ENCODE measurements at places on chromosomes 4 and X. TPM values are rescaled to one million over a fixed set of nuclear protein-coding genes. Genes with fewer than 3 reads are reported as not detected.

TLR1 gene
- total RNA-seq: 19.5 TPM

CFAP99 gene
- total RNA-seq: not detected

DNA sequence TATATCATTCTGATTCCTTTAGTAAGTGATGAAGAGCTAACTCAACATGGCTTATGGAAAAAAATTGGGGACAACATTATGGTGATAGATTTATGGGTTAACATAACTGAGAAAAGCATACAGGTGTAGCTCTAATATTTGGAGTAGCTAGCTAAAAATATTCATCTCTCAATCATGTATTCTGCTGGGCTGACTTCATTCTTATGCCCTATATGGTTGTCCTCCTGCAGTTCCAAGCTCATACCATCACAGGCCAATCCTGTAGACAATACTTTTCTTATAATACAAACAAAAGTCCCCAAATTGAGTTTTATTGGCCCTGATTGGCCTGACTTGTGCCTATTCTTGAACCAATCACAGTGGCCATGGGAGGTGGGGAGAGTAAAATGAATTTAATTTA, 6.7 kb upstream of the FAM241A start:
- H3K4me3 ChIP-seq: no peak overlapping the region
- peaks cover 8% of the 10 kb centered on the region for H3K4me1 ChIP-seq
- no peaks in the 10 kb centered on the region for H3K27me3 ChIP-seq
- no peak for DNase-seq

- no peak overlapping the region for H3K27ac ChIP-seq
- H3K4me3 ChIP-seq: no peak overlapping the region
- H3K27me3 ChIP-seq: peaks cover 4% of the 10 kb centered on the region
- no peak for DNase-seq
- H3K36me3 ChIP-seq: no peaks in the 10 kb centered on the region
Observed at GRCh38 chr4:16334601-16335000, 108.3 kb upstream of the TAPT1 start.

DNA sequence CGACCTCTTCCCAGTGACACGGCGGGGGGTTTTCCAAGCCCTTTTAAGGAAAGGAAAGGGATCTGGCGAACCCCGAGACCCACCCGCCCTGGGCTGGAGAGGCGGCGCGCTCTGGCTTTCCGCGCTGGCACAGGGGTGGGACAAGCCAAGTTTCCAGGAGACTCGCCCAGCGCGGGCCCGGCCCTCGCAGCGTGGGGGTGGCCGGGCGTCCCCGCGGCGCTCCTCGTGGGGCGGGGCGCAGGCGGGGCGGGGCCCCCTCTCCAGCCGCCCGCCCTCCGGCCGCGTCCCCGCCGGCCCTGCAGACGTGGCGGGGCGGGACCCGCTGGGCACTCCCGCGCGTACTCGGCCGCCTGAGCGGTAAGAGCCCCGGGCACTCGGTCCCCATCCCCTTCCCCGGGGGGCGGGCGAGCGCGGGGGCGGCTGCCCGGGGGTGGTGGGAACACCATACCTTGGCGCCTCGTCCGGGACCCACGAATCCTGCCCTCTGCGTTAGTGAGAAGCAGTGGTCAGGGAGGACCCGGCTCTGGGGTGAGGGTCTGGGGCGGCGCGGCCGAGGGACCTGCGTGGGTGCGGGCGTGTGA, at the start of gene FAM114A1:
FAM114A1 (plus strand) TSS at position 329 of the 581 bp plus-strand sequence. CDS start 10,273 bp downstream, outside the sequence.
- peaks cover 37% of the 10 kb centered on the region for H3K27me3 ChIP-seq
- no peak within 1 kb of the TSS for H3K27ac ChIP-seq
- H3K36me3 ChIP-seq: no peaks in the 10 kb centered on the region
- peak within 1 kb of the TSS; percentile 68 for H3K4me3 ChIP-seq

- no peaks in the 10 kb centered on the region for H3K4me1 ChIP-seq
- no peak overlapping the region for H3K4me3 ChIP-seq
- no peak overlapping the region for H3K27ac ChIP-seq
Observed at GRCh38 chr4:11368701-11369115, 60.0 kb downstream of the HS3ST1 start.

HS3ST1 gene
- not detected for total RNA-seq

DNA sequence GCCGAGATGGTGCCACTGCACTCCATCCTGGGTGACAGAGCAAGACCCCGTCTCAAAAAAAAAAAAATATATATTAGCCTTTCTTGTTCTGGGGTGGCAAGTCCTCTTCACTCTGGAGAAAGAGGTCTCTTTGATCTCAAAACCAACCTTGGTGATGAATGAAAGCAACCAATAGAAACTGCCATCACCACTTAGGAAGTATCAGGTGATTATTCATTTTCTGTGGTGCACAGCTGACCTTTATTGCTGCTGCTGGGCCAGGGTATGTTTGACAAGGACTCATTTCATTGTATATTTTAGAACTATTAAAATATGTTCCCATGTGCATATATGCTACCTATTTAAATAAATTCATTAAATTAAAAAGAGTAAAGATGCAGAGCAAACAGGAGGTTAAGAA, 76.0 kb upstream of the KIT start:
- no peaks in the 10 kb centered on the region for H3K36me3 ChIP-seq
- no peaks in the 10 kb centered on the region for H3K4me1 ChIP-seq
- H3K27me3 ChIP-seq: peaks cover 2% of the 10 kb centered on the region
- no peak for DNase-seq

SSX4 gene
- not detected for total RNA-seq

- H3K4me1 ChIP-seq: no peaks in the 10 kb centered on the region
- DNase-seq: no peak
- no peak overlapping the region for H3K4me3 ChIP-seq
- no peak overlapping the region for H3K27ac ChIP-seq
Observed at GRCh38 chr4:146096371-146096770, 79.1 kb upstream of the LSM6 start.

DNA sequence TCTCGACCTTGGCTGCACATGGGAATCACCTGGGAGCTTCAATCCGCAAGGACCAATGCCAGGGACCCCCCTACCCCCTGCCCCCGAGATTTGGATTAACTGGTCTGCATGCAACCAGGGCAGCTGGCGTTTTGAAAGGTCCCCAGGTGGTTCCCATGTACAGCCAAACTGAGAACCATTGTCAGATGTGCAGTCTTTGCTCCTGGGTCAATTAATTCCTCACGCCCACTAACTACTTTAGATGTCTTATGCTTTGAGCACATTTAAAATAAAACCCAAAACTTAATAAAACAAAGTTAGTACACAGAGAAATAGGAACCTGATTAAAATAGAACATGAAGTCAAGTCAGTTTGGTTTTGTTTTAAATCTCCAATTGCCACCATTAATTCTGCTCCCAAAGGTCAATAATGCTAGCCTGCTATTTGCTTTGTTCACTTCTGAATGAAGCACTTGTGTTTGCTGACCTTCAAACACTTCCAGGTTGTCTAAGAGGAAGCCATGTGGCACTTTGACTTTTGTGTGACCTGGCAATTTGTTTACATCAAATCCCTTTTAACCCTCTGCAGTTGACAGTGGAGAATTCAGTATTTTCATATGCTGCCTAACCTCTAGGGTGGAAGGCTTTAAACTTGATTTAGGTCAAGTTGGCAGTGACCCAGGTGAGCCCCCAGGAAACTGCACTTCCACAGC, 27.2 kb upstream of the TMSB4X start:
- no peak overlapping the region for H3K4me3 ChIP-seq
- H3K4me1 ChIP-seq: peaks cover 60% of the 10 kb centered on the region
- H3K27ac ChIP-seq: peak overlapping the region; percentile 76
- H3K27me3 ChIP-seq: no peaks in the 10 kb centered on the region

TBX22 gene
- not detected for total RNA-seq

DNA sequence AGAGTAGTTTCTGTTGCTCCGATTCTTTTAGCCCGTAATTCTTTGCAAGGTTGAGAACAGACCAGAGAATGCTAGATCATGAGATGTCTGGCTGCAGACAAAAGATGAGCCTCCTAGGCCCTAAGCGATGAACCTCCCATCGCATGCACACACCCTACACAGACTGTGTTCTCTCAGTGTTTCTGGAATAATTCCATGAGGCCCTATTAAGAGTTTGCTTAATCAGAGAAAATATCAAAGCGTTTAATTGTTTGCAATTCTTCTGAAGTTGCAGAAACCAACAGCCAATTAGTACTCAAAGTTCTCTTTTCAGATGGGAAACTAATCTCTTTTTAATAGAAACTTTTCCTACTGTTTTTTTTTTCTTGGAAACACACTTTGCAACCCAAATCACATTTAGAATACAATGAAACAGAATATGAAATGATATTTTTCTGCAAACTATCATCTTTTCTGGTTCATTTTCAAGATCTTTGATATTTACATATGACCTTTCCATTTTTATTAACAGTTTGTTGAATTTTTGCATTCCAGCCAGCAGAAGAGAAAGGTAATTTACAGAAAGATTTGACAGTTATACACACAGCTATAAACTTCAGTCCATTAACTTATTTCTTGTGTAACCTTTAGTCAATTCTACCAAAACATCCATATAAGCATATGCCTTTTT, 1525.6 kb downstream of the ARAP2 start:
- H3K4me3 ChIP-seq: no peak overlapping the region
- H3K4me1 ChIP-seq: no peaks in the 10 kb centered on the region

DNA sequence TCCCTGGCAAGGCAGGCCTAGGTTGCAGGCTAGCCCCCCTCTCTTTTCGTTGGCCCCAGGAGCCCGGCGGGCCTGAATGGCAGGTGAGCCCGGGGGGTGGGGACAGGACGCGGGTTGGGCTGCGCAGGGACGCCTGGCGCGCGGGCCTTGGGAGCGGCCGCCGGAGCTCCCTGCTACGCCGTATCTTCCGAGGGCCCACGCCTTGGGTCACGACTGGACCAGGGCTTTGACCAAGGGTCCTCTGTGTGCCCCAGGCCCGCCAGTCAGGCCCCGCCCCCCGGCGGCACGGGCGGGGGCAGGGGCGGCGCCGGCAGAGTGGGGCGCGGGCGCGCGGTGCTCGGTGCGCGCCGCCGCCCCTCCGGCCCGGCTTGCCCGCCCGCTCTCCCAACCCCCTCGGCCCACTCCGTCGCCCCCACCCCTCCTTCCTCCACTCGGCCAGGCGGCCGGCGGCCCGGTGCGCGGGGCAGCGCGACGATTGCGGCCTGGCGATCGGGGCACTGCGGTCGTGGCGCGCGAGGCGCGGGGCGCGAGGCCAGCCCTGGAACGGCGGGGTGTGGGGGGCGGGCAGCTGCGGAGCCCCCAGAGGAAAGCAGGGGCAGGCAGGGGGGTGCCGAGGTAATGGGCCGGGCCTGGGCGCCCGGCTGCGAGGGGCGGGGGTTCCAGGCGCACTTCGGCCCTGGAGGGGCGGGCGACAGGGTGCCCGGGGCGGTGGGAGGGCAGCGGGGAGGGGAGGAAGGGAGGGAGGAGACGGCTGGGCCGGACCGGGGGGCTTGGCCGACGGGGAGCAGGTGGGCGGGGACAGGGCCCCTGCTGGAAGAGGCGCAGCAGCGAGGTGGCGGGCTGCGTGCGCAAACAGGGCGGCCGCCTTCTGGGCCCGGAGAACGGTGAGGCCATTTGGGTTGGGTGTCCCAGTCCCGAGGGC, at the start of gene PRRG3:
PRRG3 (plus strand) TSS at position 798 of the 922 bp plus-strand sequence. CDS start 3,357 bp downstream, outside the sequence.
- no peaks in the 10 kb centered on the region for H3K36me3 ChIP-seq
- H3K27me3 ChIP-seq: peaks cover 18% of the 10 kb centered on the region
- H3K4me3 ChIP-seq: no peak within 1 kb of the TSS
- DNase-seq: no peak

GRCh38 chr4:139555705-139556070, 331 bp downstream of the SETD7 start:
- DNase-seq: no peak
- H3K4me3 ChIP-seq: peak overlapping the region; percentile 93
- no peaks in the 10 kb centered on the region for H3K36me3 ChIP-seq
- peaks cover 46% of the 10 kb centered on the region for H3K4me1 ChIP-seq

DNA sequence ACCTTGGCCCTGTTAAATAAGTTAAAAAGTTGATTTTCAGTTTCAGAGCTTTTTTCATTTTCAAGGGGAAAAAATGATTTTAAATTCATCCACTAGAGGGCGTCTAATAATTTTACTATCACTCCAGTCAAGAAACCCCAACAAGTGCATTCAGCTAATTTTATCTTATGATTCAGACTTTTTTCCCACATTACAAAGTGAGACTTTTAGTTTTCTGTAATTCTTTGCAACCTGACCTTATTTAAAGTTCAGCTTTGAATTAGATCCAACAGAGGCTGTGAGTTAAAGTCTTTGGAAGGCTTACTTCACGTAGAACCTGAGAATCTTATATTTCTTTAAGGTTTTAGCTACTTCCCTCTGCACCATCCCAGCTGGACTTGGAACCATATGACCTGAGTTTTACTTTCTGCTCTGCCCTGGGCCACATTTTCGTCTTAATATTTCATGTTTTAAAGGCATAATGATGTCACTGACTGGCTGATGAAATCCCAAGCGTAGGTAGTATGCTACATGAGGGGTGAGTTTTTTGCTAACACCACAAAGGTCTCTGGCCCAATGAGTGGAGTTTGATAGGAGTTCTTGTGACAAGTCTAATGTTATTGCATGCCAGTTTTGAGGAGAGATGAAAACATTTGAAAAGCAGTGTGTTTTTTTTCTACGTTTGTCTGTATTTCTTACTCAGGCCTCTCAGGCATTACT, 7.2 kb downstream of the GNRHR start:
- H3K4me3 ChIP-seq: no peak overlapping the region
- H3K4me1 ChIP-seq: peaks cover 10% of the 10 kb centered on the region
- no peak overlapping the region for H3K27ac ChIP-seq
- no peaks in the 10 kb centered on the region for H3K36me3 ChIP-seq
- H3K27me3 ChIP-seq: no peaks in the 10 kb centered on the region

- H3K27ac ChIP-seq: no peak overlapping the region
- no peak for DNase-seq
- no peaks in the 10 kb centered on the region for H3K36me3 ChIP-seq
Observed at GRCh38 chrX:102654696-102655095, 3.4 kb downstream of the GPRASP1 start.

DNA sequence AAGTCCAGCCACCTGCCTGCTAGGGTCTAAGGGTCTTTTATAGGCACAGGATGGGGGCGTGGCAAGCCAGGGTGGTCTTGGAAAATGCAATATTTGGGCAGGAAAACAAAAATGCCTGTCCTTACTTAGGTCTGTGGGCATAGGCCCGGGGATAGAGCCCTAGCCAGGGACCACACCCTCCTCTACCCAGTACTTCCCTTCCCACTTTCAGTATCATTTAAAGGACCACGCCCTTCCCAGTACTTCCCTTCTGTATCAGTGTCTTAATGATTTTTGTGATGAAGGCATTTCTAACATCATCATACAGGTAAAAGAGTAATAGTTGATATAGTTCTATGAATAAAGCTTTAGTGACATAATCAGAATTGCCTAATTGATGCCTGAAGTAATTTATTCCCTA, 11.4 kb downstream of the BANK1 start:
- no peak for DNase-seq
- H3K36me3 ChIP-seq: no peaks in the 10 kb centered on the region
- no peak overlapping the region for H3K4me3 ChIP-seq
- peaks cover 6% of the 10 kb centered on the region for H3K4me1 ChIP-seq

DMRTC1B gene
- not detected for total RNA-seq

ASMT gene
- not detected for total RNA-seq

DNA sequence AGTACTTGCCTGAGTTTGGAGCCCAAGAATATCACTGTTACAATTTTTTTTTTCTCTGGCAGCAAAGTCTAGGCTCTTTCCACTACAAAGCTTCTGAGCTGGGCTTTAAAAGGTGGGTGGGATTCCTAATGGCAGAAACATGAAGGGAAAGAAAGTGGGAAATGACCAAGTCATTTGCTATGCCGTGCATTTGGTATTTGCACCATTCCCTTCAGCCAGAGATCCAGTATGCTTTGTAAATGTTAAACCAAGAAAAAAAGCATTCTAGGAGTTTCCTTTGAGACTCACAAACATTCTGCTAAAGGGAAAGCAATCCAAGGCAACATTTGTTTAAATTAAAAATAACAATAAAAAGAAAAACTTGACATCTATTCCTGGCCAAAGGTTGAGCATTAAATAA, 451.2 kb downstream of the RAB28 start:
- no peak overlapping the region for H3K4me3 ChIP-seq
- H3K27ac ChIP-seq: no peak overlapping the region
- no peak for DNase-seq
- H3K36me3 ChIP-seq: no peaks in the 10 kb centered on the region
- no peaks in the 10 kb centered on the region for H3K27me3 ChIP-seq

- no peak for DNase-seq
- no peaks in the 10 kb centered on the region for H3K27me3 ChIP-seq
- H3K27ac ChIP-seq: no peak overlapping the region
Observed at GRCh38 chrX:138026211-138026610, 460.3 kb downstream of the ZIC3 start.

All from activated CD4-positive, alpha-beta T cell treated with anti-CD3 and anti-CD28 coated beads, Interleukin-2, amount 10 ng/mL, durations not matched to agents 7 days and 5 days (primary cell).